H9 (cell line): ENCODE measurements at places on chromosomes 1 and 21.

DNA sequence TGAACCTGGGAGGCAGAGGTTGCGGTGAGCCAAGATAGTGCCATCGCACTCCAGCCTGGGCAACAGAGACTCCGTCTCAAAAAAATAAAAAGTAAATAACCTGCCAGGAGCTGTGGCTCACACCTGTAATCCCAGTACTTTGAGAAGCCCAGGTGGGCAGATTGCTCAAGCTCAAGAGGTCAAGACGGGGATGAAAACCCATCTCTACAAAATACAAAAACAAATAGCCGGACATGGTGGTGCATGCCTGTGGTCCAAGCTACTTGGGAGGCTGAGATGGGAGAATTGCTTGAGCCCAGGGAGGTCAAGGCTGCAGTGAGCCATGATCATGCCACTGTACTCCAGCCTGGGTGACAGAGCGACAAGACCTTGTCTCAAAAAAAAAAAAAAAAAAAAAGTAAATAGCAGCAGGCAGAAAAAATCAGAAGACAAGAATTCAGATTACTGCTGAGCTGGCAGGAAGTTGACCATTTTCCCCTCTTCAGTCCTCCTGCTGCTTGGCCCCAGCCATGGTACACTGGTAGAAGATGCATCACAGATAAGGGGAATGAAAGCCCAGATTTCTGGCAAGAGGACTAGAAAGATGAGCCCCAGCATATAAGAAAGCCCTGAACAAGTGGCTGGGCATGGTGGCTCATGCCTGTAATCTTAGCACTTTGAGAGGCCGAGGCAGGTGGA, 97.6 kb downstream of the TOMM20 start:
- DNase-seq = no peak

GRCh38 chr1:39272027-39272797, 67.7 kb downstream of the MACF1 start:
- DNase-seq = no peak

- DNase-seq = no peak
These were observed 251.6 kb downstream of the AKT3 start for GRCh38 chr1:243598433-243598832.

- no peak for DNase-seq
These were observed 6.5 kb upstream of the ATP1A4 start for GRCh38 chr1:160144921-160145320.

GRCh38 chr1:228979325-228979699, 244.0 kb downstream of the RHOU start:
- DNase-seq = peak; percentile 25
